RWPE2 (cell line): ENCODE measurements at places on chromosomes 11 and 22.

- no peak for DNase-seq
- peaks cover 9% of the 10 kb centered on the region for H3K4me1 ChIP-seq
- no peak overlapping the region for H3K4me3 ChIP-seq
- H3K27me3 ChIP-seq: no peaks in the 10 kb centered on the region
These were observed 29.7 kb downstream of the MB start for GRCh38 chr22:35587447-35587870.

DNA sequence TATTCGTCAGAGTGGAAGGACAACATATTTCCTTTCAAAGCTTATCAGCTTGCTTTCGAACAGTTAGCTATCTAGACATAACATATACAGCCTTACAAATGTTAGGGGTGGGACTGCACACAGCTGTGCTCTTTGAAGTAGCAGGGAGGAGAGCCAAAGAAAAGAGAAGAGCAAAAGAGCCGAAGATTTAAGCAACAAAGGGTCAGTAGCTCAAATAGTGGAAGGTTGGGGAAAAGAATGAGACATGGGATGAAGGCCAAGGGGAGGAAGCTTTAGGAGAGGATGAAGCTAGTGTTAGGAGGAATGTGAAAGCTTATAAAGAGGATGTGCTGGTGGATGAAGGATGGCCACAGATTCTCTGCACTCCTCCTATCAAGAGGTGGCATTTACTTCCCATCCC lies 31.8 kb upstream of the IGSF22 start:
- H3K4me1 ChIP-seq: no peaks in the 10 kb centered on the region

- H3K27me3 ChIP-seq: no peaks in the 10 kb centered on the region
- H3K36me3 ChIP-seq: peaks cover 35% of the 10 kb centered on the region
- no peak overlapping the region for H3K4me3 ChIP-seq
- peak overlapping the region; percentile 95 for H3K27ac ChIP-seq
These were observed 6.1 kb downstream of the RHOD start for GRCh38 chr11:67062526-67063373.

DNA sequence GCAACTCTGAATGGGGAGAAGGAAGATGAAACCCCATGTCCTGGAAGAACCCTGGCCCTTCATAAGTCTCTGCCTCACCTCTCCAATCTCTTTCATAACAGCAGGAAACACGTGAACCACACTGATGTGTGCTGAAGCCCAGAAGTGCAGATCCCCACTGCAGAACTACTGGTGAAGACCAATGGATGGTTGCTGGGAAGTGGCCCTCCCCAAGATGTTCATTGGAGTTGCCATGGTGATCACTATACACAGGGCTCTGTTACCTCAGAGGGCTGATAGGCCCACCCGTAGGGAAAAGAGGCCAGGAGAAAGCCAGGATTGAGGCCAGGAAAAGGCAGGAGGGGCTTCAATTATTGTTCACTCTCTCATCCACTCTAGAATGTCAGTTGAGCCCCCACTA lies 11.6 kb downstream of the TST start:
- no peaks in the 10 kb centered on the region for H3K27me3 ChIP-seq
- no peaks in the 10 kb centered on the region for H3K4me1 ChIP-seq
- no peak overlapping the region for H3K4me3 ChIP-seq
- DNase-seq: no peak

DNA sequence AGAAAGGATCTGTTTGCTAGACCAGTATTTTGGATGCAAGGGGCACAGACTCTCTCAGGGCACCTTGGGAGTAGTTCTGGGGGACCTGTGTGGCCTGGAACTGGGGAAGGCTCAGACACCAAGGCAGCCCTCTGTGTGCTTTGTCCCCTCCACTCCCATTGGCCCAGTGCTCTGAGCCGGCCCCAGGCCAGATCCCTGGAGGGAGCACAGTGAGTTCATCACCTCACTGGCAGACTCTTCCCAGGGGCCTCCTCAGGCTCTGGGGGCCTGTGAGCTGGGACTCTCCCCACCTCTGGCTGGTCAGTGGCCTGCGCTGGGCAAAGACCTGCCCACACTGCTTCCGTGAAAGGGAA lies 51.7 kb downstream of the CHRDL2 start:
- no peak overlapping the region for H3K27ac ChIP-seq
- H3K4me3 ChIP-seq: no peak overlapping the region
- DNase-seq: no peak
- no peaks in the 10 kb centered on the region for H3K4me1 ChIP-seq

- H3K27ac ChIP-seq: peak overlapping the region; percentile 75
- H3K4me1 ChIP-seq: peaks cover 29% of the 10 kb centered on the region
- no peak overlapping the region for H3K4me3 ChIP-seq
- H3K36me3 ChIP-seq: peaks cover 56% of the 10 kb centered on the region
- no peaks in the 10 kb centered on the region for H3K27me3 ChIP-seq
- no peak for DNase-seq
These were observed 3.9 kb downstream of the JOSD1 start for GRCh38 chr22:38696606-38697424.

GRCh38 chr11:85772695-85773094 lies 38.2 kb downstream of the SYTL2 start:
- no peak for DNase-seq
- no peaks in the 10 kb centered on the region for H3K27me3 ChIP-seq
- no peaks in the 10 kb centered on the region for H3K36me3 ChIP-seq
- H3K27ac ChIP-seq: no peak overlapping the region

DNA sequence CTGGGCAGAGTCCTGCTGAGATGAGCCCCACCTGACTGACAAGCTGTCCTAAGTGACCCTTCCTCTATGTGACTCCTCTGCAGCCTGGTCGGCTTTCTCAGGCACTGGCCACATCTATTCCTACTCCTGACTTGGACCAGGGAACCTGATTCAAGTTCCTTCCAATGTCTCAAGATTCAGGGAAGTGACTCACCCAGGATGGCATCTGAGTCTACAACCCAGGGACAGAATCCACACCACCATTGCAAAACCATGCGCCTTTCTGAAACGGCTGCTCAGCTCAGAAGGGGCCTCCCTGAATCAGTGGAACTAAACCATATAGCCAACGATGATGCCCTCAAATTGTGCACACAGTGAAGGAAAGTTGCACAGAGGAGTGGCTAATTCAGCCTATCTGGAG lies 63.9 kb upstream of the CSNK2A3 start:
- no peak overlapping the region for H3K4me3 ChIP-seq
- no peaks in the 10 kb centered on the region for H3K27me3 ChIP-seq
- H3K27ac ChIP-seq: peak overlapping the region; percentile 17
- no peaks in the 10 kb centered on the region for H3K36me3 ChIP-seq

GRCh38 chr11:111976767-111977145 lies 39.6 kb downstream of the DIXDC1 start:
- peak overlapping the region; percentile 47 for H3K4me3 ChIP-seq
- H3K4me1 ChIP-seq: peaks cover 10% of the 10 kb centered on the region
- DNase-seq: no peak
- H3K27ac ChIP-seq: peak overlapping the region; percentile 45

DNA sequence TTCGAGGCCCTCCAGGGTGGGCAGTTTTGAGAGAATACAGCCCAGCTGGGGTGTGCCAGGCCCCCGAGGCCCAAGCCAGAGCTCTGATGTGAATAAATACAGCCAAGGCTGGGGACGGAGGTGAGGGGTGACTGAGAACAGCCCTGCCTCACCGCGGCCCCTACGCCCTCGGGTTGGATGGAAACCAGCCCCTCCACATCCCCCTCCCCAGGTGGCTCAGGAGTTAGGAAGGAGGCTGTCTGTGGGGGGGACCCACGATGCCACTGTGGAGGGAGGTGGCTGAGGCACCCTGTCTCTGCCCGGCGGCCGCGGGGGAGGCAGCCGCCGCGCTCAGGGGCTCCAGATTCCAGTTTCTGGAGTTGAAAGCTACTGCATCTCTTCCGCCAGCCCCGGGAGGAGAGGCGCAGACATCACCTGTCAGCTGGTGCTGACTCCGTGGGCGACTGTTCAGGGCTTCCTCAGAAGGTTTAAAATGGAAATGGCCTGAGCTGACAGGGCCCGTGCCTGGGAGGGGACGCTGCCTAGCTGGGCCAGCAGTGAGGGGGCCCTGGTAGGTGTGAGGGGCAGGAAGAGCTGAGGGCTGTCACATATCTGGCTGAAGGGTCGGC lies 1.4 kb downstream of the FLRT1 start:
- no peak for DNase-seq
- no peaks in the 10 kb centered on the region for H3K4me1 ChIP-seq
- peaks cover 40% of the 10 kb centered on the region for H3K27me3 ChIP-seq
- H3K4me3 ChIP-seq: no peak overlapping the region

- H3K4me3 ChIP-seq: no peak overlapping the region
- H3K4me1 ChIP-seq: no peaks in the 10 kb centered on the region
- H3K36me3 ChIP-seq: no peaks in the 10 kb centered on the region
These were observed 52.4 kb downstream of the TECTA start for GRCh38 chr11:121153472-121153871.

- DNase-seq: peak; percentile 97
- no peak overlapping the region for H3K4me3 ChIP-seq
- H3K27me3 ChIP-seq: no peaks in the 10 kb centered on the region
- H3K36me3 ChIP-seq: peaks cover 86% of the 10 kb centered on the region
These were observed 13.2 kb downstream of the MYH9 start for GRCh38 chr22:36374603-36375024.

DNA sequence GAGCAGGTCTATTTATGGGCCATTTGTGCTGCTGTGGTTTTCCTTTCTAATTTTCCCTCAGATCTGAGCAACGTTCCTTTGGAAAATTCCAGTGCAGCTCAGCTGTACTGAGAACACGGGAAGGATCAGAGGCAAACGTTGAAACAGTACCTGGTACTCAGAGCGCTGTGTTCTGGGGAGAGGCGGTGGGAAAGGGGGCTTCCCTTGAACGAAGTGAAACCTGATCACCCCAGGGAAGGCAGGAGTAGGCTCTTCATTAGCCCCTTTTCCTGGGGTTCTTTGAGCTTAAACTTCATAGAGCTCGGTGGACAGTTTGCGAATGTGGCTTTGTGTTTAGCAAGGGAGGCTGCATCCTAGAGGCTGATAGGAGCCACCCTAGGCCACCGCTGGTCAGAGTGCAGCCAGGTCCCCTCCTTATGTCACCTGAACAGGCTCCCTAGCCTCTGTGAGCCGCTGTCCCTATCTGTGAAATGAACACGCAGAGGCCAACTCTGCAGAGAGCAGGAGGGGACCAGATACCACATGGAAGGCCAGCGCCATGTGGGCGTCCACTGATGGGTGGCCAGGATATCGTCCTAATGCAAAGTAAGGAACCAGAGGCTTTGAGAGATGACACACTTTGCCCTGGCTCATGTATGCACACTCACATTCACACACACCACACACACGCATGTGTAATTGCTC lies 1464.8 kb downstream of the BRD1 start:
- no peaks in the 10 kb centered on the region for H3K4me1 ChIP-seq
- H3K27me3 ChIP-seq: no peaks in the 10 kb centered on the region
- H3K36me3 ChIP-seq: no peaks in the 10 kb centered on the region
- H3K4me3 ChIP-seq: no peak overlapping the region
- no peak for DNase-seq
- H3K27ac ChIP-seq: no peak overlapping the region

DNA sequence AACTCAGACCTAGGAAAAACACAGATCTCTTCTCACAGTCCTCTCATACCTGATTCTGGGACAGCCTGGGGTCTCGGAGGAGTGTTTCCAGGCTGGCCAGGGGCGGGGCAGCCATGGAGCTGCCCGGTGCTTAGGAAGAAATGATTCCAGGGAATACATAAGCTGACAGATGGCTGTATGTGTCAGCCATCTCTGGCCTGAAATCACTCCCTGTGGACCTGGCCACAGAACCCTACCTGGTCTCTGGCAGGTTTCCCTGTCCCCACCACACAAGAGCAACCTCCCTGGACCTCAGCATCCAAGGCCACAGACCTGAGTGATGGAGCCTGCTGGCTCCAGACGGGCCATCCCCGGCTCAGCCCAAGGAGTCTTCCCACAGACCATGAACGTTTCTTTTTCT lies 10.0 kb downstream of the GGA1 start:
- no peak overlapping the region for H3K27ac ChIP-seq
- no peak for DNase-seq
- H3K4me3 ChIP-seq: no peak overlapping the region

DNA sequence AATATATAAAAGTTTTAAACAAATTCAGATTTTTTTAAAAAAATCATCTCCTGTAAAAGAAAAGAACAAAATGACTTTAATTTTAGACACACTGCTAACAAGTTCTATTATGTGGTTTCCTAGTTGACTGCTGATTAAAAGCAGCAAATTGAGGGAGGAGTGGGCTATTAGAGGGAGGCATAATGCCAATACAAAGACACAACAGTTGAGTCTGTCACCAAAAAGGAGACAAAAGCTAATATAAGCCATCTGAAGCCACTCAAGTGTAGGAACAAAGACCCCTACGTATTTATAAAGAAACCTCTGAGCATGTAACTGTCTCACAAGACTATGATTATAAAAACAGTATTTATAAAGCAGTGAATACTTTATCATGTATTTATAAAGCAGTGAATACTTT lies 28.6 kb downstream of the TMEM123 start:
- no peak for DNase-seq
- H3K4me1 ChIP-seq: peaks cover 9% of the 10 kb centered on the region
- no peaks in the 10 kb centered on the region for H3K27me3 ChIP-seq

DNA sequence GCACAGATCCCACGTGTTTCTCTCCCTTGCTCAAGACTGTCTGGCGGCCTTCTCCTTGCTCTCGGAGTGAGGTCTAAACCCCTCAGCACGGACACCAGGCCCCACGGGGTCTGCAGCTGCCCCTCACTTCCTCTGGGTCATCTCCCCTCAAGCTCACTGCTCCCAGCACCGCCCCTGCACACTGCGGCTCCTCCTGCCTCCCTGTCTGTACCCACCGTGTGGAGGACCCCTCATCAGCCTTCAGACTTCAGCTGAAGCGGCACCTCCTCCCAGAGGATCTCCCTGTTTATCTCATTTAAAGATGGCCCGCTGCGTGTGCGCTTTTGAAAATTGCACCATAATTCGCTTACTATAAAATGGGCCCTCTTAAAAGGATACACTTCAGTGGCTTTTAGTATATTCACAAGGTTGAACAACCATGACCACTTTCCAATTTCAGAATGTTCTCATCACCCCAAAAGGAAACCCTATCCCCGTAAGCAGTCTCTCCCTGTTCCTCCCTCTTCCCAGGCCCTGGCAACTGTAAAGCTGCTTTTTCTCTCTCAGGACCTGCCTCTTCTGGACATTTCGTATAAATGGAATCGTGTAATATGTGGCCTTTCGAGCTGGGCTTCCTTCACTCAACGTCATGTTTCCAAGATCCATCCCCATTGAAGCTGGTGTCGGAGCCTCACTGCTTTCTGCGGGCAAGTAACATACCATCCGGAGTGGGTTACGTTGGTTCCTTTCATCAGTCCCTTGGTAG lies 14.4 kb upstream of the TPCN2 start:
- H3K27ac ChIP-seq: no peak overlapping the region
- no peaks in the 10 kb centered on the region for H3K27me3 ChIP-seq
- no peaks in the 10 kb centered on the region for H3K4me1 ChIP-seq
- H3K4me3 ChIP-seq: no peak overlapping the region

DNA sequence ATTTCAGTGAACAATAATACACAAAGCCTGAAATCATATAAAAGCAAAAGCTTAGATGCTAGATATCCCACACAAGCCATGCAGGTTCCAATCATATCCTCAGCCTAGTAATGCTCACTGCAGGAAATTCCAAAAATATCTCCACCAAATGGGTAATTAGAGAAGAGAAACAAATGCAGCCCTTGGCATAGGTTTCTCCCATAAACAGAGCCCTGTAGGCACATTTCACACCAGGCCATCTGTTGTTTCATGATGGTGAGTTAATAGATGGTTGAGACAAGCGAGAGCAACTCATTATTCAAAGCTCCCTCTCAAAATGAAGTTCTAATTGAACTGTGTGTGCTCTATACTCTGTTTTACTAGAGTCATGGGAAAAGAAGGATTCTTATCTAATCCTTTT lies 154.6 kb upstream of the TRPC6 start:
- no peaks in the 10 kb centered on the region for H3K36me3 ChIP-seq
- no peak overlapping the region for H3K4me3 ChIP-seq
- DNase-seq: no peak
- H3K4me1 ChIP-seq: peaks cover 4% of the 10 kb centered on the region
- no peaks in the 10 kb centered on the region for H3K27me3 ChIP-seq

- no peaks in the 10 kb centered on the region for H3K27me3 ChIP-seq
- no peak overlapping the region for H3K27ac ChIP-seq
- no peaks in the 10 kb centered on the region for H3K4me1 ChIP-seq
- H3K4me3 ChIP-seq: no peak overlapping the region
- no peak for DNase-seq
These were observed 21.0 kb upstream of the PPP6R3 start for GRCh38 chr11:68439355-68440065.
